Activated T-cell treated with anti-CD3 and anti-CD28 coated beads, Interleukin-2, amount 50 U/mL, for 72 hours (primary cell): ENCODE measurements at places on chromosomes 1 and 21. TPM values are rescaled to one million over a fixed set of nuclear protein-coding genes. Genes with fewer than 3 reads are reported as not detected.

DNA sequence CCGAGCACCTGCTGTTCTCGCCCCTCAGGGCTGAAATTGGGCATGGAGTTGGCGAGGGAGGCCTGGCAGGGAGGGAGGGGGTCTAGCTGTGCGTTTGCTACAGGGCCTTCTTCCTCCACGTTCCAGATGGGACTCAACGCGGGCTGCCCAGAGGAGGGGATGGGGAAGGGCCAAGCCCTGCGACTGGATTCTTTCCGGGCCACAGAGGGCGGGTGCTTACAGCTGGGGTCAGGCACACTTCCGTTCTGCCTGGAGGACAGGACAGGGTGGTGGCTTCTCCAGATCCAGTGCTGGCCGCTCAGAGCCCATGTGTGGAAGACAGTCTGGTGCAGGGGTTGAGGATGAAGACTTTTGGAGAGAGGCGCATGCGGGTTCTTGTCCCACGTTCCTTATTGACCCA lies 90.0 kb downstream of the EDEM3 start:
- H3K27me3 ChIP-seq: peaks cover 19% of the 10 kb centered on the region
- H3K4me1 ChIP-seq: no peaks in the 10 kb centered on the region
- no peak overlapping the region for H3K27ac ChIP-seq
- no peaks in the 10 kb centered on the region for H3K36me3 ChIP-seq
- no peak for DNase-seq

Gene NKAIN1
- total RNA-seq: not detected

Gene CYYR1
- total RNA-seq: not detected

Gene C1orf226
- 0.26 TPM for total RNA-seq

- peaks cover 31% of the 10 kb centered on the region for H3K27me3 ChIP-seq
- H3K36me3 ChIP-seq: no peaks in the 10 kb centered on the region
- H3K4me3 ChIP-seq: no peak overlapping the region
- no peak overlapping the region for H3K27ac ChIP-seq
- no peaks in the 10 kb centered on the region for H3K4me1 ChIP-seq
These were observed 204.2 kb upstream of the PLXNA2 start for GRCh38 chr1:208448425-208448824.
